ENCODE measurements at places on chromosomes 7 and 10.

- DNase-seq: no peak
These were observed 303.3 kb upstream of the SEMA3A start for GRCh38 chr7:84497873-84498272.

DNA sequence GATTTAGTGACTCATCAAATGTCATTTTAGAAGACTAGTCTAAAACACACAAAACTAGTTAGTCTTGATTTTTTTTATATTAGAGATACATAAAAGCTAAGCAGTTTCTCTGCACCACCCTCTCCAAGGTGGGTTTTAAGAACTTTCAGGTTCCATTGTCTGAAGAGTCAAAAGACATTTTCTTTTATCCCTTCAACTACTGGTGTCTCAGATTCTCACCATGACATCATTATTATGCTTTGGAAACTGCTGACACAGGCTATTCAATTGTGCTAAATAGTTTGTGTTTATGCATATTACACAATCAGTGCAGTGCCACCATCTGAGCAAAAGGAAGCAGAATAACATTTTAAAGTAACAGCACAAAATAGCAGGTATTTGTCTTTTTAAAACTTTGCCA lies 52.2 kb downstream of the IGF2BP3 start:
- DNase-seq: no peak

DNA sequence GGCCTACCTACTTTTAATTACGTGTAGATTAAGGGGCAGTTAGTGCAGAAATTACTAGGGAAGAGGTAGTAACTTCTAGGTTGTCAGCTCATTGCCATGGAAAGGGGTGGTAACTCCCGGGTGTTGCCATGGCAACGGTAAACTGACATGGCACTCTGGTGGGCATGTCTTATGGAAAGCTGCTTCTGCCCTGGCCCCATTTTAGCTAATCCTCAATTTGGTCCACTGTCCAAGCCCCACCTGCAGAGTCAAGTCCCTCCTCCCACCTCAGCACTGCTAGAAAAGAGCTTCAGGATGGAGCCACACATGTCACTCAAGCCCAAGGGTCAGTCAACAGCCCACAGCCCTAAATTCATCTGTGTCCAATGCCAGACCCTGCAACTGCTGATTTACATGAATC lies 7.5 kb upstream of the ZKSCAN1 start:
- no peak for DNase-seq

GRCh38 chr7:74452748-74453321 lies 871 bp upstream of the GTF2IRD1 start:
- DNase-seq: no peak

- DNase-seq: no peak
These were observed 33.4 kb upstream of the HGF start for GRCh38 chr7:81803267-81803666.

- DNase-seq: no peak
These were observed 55.3 kb downstream of the ELAPOR2 start for GRCh38 chr7:87003872-87004798.

DNA sequence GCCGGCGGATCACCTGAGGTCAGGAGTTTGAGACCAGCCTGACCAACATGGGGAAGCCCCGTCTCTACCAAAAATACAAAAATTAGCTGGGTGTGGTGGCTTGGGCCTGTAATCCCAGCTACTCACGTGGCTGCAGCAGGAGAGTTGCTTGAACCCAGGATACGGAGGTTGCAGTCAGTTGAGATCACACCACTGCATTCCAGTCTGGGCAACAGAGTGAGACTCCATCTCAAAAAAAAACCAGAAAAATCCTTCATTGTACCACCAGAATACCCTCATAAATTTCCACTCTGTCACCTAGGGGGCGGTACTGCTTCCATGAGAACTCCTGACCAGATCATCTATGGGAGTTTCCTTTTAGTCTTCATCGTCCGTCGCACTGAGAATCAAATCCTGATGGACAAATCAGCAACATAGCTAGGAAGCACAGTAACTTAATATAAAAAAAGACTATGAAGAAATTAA lies 225.8 kb upstream of the KLF14 start:
- DNase-seq: no peak

DNA sequence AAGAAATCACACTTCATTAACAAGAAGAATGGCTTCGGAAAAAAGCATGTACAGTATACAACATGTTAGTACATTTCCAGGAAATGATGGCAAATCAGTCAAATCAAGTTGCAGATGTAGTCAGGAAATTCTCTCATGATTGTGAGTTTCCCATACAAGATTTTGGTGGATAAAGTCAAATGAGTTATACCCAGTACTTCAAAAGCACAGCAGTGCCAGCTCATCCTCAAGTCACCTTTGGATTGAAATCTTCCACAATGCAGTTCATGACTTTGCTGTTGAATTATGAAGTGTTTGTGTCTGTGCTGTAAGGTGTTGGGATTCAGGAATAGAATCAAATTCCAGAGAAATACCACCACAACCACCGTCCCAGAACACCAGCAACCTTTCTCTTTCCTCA lies 301.3 kb upstream of the BMPER start:
- no peak for DNase-seq

DNA sequence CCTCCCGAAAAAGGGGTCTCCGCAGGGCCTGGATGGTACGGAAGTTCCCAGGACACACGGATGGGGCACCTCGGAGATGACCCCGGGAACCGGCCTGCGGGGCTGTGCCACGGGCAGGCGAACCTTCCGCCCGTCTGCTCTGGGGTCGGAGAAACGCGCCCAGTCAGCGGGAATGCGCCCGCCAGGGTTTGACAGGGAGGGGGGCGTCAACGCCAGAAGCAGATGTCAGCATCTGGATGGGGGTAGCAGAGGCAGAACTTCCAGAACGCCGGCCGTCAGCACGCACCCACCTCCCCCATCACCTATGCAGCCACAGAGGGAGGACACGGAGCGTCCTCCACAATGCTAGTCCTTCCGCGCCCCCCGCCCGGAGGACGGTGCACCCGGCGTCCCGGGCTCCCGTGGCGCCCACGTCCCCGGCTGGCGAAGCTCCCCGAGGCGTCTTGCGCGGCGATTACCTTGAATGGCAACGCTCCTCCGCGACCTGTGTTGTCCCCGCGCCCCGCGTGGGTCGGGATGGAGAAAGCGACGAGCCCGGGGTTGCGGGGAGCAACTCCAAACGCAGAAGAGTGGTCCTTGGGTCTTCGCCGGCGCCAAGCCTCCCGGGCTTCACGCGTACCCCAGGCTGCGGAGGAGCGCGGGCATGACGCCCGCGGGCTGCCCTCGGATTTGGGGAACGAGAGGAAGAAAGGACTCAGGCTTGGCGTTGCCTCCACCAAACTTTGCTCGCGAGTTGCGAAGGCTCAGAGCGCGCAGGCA lies 561 bp downstream of the FGFR2 start:
- DNase-seq: peak; percentile 35

- DNase-seq: peak; percentile 56
These were observed 91.2 kb upstream of the INSIG1 start for GRCh38 chr7:155206318-155207020.

GRCh38 chr7:116173051-116174028 lies 37.0 kb upstream of the TES start:
- no peak for DNase-seq

- no peak for DNase-seq
These were observed 587 bp downstream of the HOXA10 start for GRCh38 chr7:27173511-27173955.

DNA sequence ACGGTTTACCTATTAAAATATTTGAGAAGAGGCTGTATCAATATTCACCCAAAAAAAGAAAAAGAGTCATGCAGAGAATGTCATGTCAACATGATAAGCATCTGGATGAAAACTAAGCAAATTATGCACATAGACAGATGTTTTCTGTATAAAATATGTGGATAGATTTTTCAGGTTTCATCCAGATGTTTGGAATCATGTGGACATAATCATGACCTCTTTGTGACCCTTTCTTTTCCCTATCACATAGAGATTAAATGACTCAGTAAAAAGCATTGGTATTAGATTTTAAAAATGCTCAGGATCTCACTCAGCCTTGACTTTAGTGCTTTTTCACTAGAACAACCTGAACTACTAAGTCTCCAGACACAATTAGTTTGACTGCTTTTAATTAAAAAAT lies 90.0 kb downstream of the FOXP2 start:
- DNase-seq: no peak

Data from GM12891 (cell line).